ENCODE measurements at places on chromosomes 12 and 14. TPM values are rescaled to one million over a fixed set of nuclear protein-coding genes. Genes with fewer than 3 reads are reported as not detected.

Gene PROX2
- total RNA-seq = not detected

Gene TXNRD1
- total RNA-seq = 177 TPM

Gene CCDC196
- not detected for total RNA-seq

Gene RASSF3
- 3.3 TPM for total RNA-seq

Gene OLR1
- not detected for total RNA-seq

Gene PAPLN
- 4.8 TPM for total RNA-seq

Gene PRIMA1
- total RNA-seq = not detected

Gene KRT71
- not detected for total RNA-seq

Gene KRT79
- not detected for total RNA-seq
